HuH-7 (cell line): ENCODE measurements at places on chromosomes 4 and X.

- no peak for DNase-seq
These were observed 79.8 kb upstream of the RPL34 start for GRCh38 chr4:108540536-108540935.

DNA sequence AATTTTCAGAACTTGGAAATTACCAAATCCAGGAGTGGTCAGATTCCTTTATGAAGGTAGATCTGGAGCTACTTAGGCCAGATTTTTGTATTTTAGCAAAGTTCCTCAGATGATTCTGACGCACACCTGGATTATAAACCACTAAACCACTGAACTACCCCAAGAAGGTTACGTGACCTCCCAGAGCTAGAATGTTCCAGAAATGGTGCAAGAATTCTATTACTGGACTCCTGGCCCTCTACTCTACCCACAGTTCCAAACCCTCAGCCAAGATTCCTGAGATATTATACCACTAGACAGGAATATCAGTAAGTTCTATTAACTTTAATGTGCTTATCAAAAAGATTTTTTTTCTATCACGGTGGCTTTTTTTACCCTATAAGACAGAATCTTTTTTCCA is 67.1 kb downstream of the ABCG2 start:
- no peak for DNase-seq

GRCh38 chrX:27446423-27446822 is 16.7 kb downstream of the PPP4R3C start:
- no peak for DNase-seq

GRCh38 chrX:131677655-131678628 is 134.1 kb downstream of the OR13H1 start:
- DNase-seq: peak; percentile 58

- no peak for DNase-seq
These were observed 1012.5 kb upstream of the LCORL start for GRCh38 chr4:19033816-19034733.
